Testis (tissue), 5 donors: ENCODE measurements at places on chromosomes 3 and 15. TPM values are rescaled to one million over a fixed set of nuclear protein-coding genes. Genes with fewer than 3 reads are reported as not detected.

DNA sequence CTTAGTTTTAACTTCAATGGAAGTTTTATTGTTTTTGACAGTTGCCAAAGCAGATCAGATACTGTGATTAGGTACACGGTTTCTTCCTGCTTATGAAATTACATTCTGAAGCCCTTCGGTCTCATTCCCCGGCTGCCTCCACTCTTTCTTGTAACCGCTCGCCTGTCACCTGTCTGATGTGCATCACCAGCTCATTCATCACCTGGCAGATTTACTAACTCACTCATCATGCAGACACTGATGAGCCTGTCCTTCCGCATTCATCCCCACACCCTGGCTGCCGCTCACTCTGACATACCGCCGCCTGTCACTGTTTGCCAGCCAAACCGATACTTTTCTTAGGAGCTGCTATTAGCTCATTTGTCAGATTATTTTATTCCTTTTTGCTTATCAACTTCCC is 82.8 kb upstream of the NSMCE3 start:
- DNase-seq, result no peak

GRCh38 chr15:40469776-40470390 is 901 bp upstream of the CHST14 start:
- DNase-seq, result no peak

- DNase-seq, result no peak
Observed at GRCh38 chr3:107997671-107998070, 93.2 kb downstream of the CD47 start.

GRCh38 chr3:115146032-115146417 is 1.1 kb downstream of the ZBTB20 start:
- DNase-seq, result peak; percentile 64

DNA sequence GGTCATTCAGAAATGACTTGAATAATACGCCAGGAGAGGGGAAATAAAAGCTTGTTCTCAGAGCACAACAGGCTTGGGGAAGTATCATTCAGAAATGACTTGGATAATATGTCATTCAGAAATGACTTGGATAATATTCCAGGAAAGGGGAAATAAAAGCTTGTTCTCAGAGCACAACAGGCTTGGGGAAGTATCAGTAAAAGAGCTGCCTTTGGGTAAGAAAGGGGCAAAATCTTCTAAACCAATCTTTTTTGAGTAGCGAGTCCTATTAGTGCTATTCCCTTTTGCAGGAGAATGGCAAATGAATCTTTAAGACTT is 20.9 kb downstream of the GABRR3 start:
- no peak for DNase-seq

- no peak for DNase-seq
Observed at GRCh38 chr3:150449169-150449721, 41.1 kb downstream of the TSC22D2 start.

- no peak for DNase-seq
Observed at GRCh38 chr3:107543666-107544065, 20.9 kb downstream of the BBX start.

- DNase-seq, result no peak
Observed at GRCh38 chr3:129651435-129652202, 45.1 kb upstream of the PLXND1 start.

- DNase-seq, result no peak
Observed at GRCh38 chr3:13296662-13297061, 123.5 kb downstream of the NUP210 start.

GRCh38 chr15:51932161-51932560 is 39.4 kb downstream of the LEO1 start:
- DNase-seq, result no peak

- peak; percentile 93 for DNase-seq
Observed at GRCh38 chr15:58864602-58865424, 68.7 kb downstream of the SLTM start.

- no peak for DNase-seq
Observed at GRCh38 chr3:42486814-42487565, 15.5 kb upstream of the VIPR1 start.

DNA sequence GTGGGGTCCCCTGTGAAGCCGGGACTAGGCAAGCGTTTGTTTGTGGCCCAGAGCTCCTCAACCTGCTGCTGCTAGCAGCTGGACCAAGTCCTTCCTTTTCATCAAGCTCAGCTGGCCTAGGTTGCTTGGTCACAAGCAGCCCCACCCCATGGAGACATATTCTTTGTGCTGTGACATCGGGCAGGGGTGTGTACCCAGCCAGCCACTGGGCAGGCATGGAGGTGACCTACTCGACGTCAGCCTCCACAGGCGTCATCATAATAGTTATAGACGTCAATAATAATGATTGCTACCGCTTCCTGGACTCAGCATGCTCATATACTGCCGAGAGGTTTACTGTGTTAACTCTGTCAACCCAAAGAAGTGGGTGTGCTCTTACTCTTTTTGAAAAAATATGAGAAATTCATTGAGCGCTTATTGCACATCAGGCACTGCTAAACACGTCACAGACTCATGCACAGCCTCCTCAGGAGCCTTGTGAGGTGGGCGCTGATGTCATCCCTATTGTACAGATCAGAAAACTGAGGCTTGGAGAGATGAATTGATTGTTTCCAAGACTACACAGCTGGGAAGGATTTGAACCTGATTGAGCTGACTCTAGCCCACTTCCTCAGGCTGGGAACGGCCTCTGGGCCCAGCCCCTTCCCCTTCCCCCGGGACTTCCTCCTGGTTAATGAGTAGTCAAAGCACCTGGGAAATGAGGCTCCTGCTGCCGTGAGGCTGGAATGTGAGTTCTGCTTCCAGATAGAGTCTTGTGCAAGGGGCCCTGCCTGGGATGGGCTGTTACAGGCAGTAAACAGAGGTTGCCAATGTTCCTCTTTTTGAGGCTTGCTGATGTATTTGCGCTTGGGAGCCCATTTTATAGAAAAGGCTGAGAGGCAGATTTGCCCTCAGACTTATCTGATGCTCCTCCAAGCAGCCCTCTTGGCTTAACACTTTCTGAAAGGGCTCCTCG is 16.2 kb downstream of the SLC6A6 start:
- no peak for DNase-seq

GRCh38 chr15:85708402-85708941 is 86.3 kb downstream of the KLHL25 start:
- DNase-seq, result no peak

- no peak for DNase-seq
Observed at GRCh38 chr3:37546876-37547275, 314.8 kb upstream of the CTDSPL start.

DNA sequence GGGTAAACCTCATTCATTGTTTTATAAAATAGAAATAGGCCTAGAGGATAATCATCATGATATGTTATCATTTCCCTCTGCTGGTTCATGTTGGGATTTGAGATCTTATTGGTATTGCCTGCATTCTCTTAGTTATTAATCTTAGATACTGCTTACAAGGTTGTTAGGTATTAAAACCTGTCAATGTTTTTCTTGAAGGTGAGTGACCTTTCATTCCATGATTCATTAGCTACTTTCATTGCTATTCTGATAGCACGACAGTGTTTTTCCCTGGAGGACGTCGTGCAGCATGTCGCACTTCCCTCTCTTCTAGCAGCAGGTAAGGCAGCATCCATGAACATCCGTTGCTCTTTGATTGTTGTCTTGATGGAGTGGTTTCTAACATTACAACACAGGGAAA is 17.1 kb downstream of the P2RY12 start:
- DNase-seq, result no peak

DNA sequence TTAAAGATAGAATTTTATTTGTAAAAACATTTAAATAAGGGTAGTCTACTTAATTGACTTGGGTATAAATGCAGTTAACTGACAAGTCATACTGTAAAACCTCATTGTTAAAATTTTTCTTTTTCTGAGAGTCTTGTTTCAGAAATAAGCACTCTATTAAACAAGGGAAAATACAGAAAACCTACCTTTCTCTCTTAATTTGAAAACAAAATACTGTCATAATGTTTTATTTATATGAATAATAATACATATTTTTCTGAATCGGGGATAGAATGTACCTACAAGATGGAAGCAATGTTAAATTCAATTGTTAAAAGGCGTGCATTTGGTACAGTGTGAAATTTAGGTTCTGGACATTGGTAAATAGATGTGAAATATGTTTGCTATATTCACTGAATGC is 17.8 kb downstream of the ZIC1 start:
- no peak for DNase-seq

- DNase-seq, result no peak
Observed at GRCh38 chr3:178159691-178160220, 376.5 kb upstream of the KCNMB2 start.

DNA sequence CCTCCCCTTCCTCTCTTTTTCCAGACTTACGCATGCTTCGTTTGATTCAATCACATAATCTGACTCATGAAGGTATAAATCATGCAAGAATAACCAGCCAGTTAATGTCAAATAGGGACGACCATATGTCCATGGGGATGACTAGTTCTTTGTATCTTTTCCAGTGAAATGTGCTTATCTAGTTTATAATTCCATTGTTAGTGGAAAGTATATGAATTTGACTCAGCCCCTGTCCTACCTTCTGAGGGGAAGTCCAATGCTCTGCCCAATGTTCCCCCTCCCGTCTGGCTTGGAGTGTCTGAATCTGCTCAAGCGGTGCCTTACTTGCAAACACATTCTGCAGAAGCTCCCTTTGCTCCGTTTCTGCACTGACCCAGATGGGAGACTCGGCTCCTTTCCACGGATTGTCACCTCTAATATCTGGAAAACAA is 55.0 kb upstream of the EPHB3 start:
- DNase-seq, result no peak

DNA sequence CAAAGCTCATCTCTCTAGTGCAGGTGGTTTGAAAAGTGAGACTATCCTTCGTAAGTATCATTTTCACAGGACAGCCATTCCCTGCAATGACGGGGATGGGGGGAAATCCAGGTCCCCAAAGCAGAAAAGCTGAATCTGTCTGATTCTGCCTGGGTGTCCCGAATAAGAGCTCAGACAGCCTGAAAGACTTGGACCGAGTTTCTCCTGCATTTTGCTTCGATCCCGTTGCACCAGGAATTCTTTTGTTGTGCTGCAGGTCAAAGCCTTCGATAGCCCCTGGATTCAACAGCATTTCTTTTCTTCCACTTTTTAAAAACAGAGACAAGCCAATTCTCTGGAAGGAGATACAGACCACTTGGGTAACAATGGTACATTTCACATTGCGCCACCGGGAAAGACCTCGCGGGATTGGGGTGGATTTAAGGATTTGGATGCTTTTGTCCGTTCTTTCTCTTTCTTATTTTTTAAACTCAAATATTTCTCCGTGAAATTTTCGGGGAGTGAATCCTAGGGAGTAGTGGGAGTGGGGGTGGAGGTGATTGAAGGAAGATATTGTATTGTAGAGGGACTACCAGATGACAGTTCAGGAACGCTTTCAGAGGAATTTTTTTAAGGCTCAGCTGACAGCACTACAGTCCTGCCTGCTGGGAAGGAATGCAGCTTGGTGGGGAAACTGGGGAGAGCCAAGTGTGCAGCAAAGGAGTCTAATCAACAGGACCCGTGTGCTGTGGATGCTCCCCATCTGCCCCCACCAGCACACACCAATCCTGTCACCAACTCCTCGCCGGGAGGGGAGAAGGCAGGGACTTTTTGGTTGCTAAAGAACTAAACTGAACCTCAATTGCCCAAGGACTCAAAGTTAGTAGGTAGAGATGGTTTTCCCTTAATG is 2.6 kb downstream of the SLITRK3 start:
- no peak for DNase-seq

DNA sequence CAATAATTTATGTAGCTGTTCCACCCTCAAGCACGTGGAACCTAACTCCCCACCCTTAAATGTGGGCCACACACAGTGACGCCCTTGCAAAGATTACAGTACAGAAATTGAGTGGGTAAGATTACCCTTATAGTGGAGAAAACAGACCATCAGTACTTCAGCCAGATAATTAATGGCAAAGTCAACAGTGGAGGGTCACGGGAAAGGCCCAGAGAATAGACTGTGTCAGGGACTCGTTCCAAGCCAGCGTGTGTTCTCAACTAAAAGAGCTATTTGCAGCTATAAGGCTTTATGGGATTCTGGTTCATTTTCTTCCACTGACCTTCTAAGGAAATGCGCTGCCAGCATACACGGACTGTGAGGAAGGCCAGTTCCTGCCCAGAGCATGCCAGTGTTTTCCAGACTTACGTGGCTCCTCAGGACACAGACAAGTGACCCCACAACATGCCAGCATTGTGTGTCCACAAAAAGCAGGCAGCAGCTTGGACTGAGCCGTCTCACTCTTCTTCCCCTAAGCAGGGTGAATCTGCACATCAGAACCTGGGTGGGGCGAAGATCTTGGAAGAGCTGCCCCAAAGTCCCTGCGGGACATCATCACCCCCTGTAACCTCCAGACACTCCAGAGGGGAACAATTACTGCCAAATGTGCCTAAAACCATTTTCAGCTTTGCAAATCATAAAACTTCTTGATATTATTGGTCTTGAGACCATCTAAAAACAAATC is 428.5 kb downstream of the OCA2 start:
- peak; percentile 60 for DNase-seq

DNA sequence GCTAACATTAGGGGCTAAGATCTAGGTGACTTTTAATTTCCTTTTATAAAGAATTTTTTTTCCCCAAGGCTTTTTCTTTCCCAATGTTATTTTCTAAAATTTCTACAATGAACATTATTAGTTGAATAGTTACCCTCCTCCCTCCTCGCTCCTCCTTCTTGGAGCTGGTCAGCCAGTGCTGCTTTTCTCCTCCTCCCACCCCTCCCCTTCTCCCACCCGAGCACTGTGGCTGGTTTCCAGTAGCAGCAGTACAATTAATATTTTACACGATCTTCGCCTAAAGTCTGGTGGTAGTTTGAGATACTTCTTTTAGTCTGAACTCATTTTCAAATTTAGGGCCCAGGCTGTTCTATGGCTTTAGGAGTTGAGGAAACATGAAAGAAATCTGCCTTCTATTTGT is 41.6 kb downstream of the EEFSEC start:
- DNase-seq, result no peak

- DNase-seq, result peak; percentile 16
Observed at GRCh38 chr3:62558549-62559112, 185.3 kb upstream of the FEZF2 start.

DNA sequence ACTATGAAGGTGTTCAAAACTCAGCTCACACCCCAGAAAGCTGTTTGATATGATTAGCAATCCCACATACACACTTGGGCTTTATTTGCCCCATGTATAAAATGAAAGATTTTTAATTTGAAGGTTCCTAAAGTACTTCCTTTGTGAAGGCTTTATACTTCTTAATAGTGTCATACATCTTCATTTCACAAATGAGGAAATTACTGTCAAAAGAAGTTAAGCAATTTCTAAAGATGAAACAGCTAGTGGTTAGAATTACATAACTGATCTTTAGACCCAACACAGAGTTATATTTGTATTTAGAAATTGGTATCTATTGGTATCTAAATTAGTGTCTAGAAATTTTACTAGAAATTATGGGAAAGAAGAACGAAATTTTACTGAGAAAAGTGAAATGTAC is 7.1 kb downstream of the CD200R1 start:
- DNase-seq, result no peak

GRCh38 chr15:47502041-47502440 is 215.3 kb upstream of the SEMA6D start:
- DNase-seq, result no peak

GRCh38 chr3:189900578-189900977 is 220.1 kb downstream of the P3H2 start:
- DNase-seq, result no peak

- no peak for DNase-seq
Observed at GRCh38 chr3:141928631-141929270, 52.3 kb downstream of the ATP1B3 start.

The PCYT1A gene
- 51.3 TPM for total RNA-seq

The TM4SF18 gene
- total RNA-seq, result 4.2 TPM

The DPH3 gene
- total RNA-seq, result 14.6 TPM

The CD200R1 gene
- total RNA-seq, result 1.3 TPM

The ACAA1 gene
- total RNA-seq, result 60.9 TPM

The GOLGA8G gene
- total RNA-seq, result 57.9 TPM

The IL17RB gene
- 17.5 TPM for total RNA-seq

The ARNT2 gene
- 58.7 TPM for total RNA-seq
